Heart left ventricle (tissue), 16 donors: ENCODE measurements at places on chromosomes 3 and 15.

GRCh38 chr3:31579828-31580227, 47.1 kb downstream of the STT3B start:
- DNase-seq = no peak

DNA sequence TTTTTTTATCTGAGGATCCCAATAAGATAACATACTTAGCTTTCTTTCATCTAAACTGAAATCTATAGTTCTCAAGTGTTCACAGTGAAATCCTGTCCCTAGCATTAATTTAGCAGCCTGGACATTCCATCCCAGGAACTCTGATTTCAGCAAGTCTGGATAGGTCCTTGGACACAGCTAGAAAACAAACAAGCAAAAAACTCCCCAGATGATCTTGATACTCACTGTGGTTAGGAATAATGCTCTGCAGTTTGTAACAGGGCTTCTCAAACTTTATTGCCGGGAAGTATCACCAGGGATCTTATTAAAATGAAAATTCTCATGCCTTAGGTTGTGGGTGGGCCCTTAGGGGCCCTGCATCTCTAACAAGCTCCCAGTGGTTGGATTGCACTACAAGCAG, 24.3 kb downstream of the THBS1 start:
- DNase-seq = no peak

DNA sequence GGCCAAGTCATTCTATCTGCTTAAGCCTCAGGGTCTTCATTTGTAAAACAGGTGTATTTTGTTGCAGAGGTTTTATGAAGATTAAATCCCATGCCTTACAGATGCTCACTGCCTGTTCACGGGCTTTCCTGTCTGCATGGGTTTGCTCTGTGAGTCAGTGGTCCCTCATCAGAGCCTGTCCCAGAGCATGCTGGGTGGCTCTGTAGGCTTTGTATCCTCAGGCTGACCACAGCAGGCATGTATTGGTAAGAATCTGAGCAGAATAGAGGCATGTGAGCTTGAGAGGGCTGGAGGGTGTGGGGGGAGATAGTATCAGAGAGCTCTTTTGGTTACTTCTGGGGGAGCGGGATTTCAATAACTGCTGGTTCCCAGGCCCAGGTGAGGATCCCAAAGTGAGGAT, 45.4 kb upstream of the PLXNA1 start:
- DNase-seq = no peak

GRCh38 chr3:184284696-184285095, 8.9 kb downstream of the ECE2 start:
- DNase-seq = peak; percentile 54

GRCh38 chr3:186988806-186989205, 58.5 kb downstream of the ST6GAL1 start:
- DNase-seq = no peak

DNA sequence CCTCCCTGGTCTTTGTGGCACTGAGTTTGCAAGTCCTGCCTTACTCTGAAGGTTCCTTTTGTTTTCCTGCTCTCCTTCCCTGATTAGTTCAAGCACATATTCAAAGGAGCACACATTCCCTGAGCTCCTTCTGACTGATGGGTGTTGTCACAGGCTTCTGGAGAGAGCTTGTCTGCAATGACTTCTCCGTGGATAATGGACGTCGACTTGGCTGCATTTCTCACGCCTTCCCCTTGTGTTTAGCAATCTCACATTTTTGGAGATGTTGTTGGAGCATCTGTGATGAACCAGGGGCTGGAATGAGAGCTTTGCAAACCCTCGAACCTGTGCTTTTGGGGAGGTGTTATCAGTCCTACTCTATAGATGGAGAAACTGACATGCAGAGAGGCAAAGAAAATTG, 375.4 kb upstream of the PROK2 start:
- no peak for DNase-seq

DNA sequence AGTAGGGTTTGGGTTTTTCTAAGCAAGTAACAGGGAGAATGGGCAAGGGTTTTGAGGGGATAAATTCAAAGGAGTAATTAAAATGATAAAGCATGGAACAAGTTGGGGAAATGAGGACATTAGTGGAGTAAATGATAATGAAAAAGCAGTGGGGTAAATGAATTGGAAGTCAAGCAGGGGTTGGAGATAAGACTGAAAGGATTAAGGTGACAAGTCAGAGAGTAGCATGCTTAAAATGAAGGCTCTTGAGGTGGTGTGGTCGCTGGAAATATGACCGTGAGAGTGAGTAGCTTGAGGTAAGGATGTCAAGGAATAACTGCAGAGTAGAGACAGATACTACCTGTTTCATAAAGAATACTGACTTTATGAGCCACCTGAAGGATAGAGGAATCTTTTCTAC, 408.5 kb downstream of the TBC1D5 start:
- DNase-seq = no peak

DNA sequence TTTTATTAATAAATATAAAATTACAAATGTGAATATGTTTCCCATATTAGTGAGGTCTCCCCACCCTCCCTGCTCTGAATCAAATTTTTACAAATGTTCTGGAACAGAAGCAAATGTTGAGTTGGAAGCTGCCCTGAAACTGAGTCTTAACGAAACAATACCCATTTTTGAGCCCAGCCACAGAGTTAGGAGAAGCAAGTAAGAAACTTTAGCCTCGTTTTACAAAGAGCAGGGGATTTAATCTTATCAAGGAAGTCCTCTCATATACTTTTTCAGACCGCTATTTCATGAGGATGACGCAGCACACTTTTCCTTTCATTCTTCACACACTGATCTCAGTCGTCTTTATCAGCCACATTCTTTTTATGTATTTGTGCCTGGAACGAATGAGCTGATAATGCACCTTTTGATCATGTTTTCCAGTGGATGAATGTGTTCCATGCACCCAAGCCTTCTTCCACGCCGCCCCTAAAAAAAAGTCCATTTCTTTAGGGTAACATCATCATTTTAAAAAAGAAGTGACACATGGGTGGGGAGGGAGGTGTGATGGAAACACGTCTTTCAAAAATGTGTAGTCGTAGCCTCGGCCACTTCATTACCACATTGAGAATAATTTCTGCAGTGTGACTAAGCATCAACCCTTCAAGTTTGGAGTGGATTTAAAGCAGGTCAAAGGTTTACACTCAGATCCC, 48.1 kb downstream of the SETMAR start:
- no peak for DNase-seq

DNA sequence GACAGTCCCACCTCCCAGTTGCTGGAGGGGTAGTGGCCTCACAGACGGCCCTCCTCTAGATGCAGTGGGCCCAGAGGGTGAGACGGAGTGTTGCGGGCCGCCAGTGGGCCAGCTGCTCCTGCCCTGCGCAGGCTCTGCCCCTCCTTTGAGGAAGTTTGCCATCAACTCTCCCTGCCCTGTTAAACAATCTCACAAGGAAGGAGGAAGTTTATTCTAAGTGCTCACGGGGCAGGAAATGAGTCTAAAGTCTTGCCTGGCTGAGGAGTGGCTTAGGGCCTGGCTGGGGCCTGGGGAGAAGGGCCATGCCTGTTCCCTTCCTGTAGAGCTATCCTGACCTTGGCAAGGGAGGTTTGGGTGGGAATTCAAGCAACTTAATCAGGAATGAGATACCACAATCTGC, at the start of gene FAM3D:
TSS of gene FAM3D (minus strand) at position 92 of the 400 bp plus-strand sequence. CDS start 11,211 bp downstream, outside the sequence.
- DNase-seq = peak; percentile 17

DNA sequence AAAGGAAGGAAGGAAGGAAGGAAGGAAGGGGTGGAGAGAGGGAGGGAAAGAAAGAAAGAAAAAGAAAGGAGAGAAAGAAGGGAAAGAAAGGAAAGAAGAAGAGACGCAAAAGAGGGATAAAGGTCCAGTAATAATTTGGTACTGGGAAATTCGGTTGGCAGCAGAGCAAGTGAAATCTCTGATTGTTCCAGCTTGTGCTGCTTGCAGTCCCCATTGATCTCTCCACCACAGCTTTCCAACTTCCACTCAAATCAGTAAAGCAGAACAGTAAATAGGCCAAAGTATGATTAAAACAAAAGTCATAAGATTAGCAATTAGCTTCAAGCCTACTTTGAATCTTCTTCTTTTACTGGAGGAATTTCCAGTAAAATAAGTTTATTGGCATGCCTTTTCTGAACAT, 357.2 kb downstream of the ROBO1 start:
- DNase-seq = no peak

DNA sequence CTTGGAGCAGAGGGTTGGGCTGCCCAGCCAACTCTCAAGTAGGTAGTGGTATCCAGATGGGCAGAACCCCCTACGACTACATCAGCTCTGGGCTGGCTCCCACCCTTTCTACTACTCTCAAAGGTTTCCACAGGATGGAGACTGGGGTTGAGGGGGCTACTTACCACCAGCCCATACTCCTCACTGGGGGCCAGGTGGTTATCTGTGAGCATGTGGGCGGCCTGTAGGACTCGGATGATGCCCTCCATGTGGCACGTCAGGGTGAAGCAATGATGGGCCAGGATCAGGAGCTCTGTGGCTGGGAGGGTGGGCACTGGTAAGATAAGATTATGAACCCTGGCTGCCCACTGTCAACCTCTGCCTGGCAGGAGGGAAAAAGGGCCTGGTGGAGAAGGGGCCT, 33.4 kb downstream of the EIF3J start:
- DNase-seq = no peak

DNA sequence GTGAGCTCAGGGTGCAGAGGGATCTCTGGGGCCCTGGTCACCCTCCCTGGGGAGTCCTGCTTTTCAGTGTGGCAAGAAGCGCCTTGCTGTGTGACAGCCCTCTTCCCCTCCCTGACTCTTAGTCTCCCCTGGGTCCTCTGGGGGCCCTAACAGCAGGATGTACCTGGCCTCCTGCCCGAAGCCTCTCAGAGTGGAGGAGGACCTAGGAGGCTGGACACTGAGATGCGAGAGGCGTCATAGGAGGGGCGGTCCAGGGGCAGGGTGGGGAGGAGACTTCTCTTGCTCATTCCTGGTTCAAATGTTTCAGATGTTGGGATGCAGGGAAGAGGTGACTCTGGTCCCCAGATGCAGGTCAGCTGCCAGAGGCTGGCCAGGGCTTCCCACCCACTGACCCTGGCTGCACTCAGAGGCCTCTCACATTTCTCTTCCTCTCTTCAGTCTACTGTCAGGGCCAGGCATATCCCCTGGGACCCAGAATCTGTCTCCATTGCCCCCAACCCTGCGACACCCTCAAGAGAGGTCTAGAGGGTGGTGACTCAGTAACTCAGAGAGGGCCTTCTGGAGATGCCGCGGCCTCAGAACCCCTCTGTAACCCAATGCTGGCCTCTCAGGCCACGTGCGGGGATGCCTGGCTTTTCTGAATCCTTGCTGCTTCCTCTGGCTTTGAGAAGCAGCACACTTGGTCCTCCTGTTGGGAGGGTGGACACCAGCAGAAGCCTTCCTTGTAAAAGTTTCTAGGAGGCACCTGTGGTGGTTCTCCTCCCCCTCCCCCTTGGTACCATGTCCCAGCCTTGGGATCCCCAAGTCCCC, 25.9 kb downstream of the SNX33 start:
- DNase-seq = peak; percentile 91

DNA sequence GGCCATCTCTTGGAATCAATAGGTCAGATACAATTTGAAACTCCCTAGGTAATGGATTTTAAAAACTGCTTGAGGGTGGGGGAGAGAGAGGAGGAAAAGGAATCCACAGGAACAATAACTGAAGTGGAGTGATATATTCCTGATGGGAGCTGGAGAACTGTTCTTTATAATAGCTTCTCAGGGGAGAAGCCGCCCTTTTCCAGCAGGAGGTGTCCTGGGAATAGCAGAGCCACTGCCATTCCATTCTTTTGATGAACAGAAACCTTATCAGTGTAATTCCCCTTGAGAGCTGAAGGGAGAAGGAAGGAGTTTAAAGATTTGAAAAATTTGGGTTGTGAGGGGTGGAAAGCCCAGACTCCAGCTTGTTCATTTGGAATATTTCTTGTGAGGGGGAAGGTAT, 504.9 kb upstream of the DPH6 start:
- no peak for DNase-seq

GRCh38 chr15:90315278-90315982, 36.7 kb upstream of the ZNF774 start:
- peak; percentile 71 for DNase-seq

- no peak for DNase-seq
Observed at GRCh38 chr3:76051145-76051544, 265.8 kb upstream of the ZNF717 start.

DNA sequence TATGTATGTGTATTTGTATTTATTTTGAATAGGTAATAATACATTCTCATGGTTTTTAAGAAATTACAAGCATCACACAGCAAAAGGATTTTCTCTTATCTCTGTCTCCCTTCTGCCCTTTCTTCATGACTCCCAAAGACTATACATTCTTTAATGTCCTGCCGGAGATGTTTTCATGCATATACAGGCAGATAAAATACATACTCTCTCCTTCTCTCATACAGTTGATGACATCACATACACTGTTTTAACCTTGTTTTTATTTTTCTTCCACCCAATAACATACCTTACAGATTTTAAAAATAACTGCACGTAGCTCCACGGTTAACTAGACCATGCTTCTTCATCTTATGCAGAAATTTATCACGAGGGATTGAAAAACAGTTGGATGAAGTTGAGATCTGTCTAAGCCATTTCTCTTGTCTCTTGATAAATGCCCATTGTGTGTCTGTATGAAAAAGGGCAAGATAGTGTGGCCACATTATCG, 249.8 kb downstream of the EDEM1 start:
- DNase-seq = no peak

- DNase-seq = no peak
Observed at GRCh38 chr3:88713233-88713691, 394.2 kb upstream of the EPHA3 start.

DNA sequence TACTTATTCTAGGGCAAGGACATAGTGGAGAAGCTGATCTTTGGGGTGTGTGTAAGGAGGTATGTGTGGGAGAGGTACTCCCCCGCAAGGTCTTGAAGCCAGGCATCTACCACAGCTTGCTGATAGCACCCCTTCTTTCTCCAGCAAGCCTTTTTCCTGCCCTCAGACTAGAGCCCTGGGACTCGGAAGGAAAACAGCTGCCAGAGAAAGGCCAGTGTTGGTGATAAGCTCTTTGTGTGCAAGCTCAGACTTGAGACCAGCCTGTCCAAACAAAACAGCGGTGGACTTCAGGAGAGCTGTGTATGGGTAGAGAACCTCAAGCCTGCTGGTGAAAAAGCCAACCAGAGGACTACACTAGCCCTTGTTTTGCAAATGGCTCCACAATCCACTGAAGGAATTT, 1028.6 kb downstream of the MCTP2 start:
- DNase-seq = no peak

DNA sequence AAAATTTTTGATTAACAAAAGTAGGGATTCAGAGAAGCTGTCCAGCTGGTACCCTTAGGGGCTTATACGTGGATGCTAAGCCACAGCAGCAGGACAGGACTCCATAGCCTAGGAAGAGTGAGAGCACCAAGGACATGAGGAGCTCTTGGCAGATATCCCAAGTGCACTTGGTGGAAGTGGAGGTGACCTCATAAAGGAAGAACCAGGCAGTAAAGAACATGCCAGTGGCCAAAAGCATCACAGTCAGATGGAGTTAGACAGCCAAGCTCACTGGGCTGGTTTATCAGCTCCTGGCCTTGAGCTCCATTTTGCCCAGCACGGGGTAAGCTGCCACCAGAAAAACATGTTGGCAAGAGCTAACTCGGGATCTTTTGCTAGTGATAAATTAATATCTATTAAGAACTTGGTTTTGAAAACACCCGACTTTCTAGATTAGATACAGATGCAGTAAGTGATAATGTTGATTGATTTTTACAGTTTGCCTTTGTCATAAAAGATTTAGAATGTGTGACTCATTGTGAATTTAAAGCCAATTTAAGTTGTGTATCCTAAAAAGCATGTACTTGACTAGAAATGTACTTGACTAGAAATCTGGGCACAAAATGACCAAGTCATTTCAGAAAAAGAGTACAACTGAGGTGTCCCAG, 108.0 kb downstream of the CMSS1 start:
- peak; percentile 47 for DNase-seq
